NCI-H1092 treated with DMSO at 0.1 percent for 48 hours (cell line): ENCODE measurements at places on chromosomes 5 and 9.

DNA sequence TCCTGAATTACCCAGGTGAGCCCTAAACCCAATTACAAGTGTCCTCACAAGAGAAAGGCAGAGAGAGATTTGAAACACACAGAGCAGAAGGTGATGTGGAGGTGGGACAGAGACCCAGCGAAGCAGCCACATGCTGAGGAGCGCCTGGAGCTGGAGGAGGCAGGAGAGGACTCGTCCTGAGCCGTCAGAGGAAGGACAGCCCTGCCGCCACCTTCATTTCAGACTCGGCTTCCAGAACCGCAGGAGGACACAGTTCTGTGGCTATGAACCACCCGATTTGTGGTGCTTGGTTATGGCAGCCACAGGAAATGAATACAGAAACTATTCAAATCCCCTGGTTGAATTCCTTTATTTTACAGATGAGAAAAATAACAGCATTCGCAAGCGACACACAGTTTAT lies 16.4 kb upstream of the FBP1 start:
- DNase-seq = no peak

DNA sequence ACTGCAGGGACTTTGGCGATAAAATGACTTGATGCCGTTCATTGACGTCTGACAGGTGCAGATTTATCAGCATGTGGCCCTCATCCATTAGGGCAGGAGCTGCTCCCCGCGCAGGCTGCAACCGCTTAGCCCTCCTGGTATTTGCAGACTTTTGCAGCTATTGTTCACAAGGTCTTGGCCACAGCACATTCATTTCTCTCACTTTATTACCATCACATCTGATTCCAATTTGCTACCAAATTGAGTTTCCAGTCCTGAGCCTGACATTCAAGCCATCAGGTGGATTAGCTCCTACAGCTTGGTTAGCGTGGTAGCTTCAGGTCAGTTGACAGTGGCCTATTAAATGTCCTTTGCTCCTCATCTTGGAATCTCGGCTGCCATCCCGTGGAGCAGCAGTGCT lies 299.2 kb downstream of the CD180 start:
- DNase-seq = no peak

DNA sequence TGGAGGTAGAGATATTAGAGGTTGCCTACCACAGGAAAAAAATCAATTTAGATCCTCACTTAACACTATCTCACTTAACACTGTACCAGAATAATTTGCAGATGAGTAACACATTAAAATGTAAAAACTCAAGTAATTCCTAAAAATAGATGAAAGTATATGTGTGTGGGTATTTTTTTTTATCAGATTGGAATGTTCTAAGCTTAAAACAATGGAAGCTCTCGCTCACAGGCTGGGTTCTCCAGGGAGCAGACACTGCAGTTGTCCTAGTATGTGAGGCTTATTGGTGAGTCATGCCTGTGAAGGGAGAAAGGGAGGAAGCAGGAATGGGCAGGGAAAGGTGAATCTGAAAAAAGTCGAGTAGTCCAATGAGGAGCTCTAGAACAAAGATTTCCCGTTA lies 181.3 kb upstream of the ZNF608 start:
- no peak for DNase-seq

DNA sequence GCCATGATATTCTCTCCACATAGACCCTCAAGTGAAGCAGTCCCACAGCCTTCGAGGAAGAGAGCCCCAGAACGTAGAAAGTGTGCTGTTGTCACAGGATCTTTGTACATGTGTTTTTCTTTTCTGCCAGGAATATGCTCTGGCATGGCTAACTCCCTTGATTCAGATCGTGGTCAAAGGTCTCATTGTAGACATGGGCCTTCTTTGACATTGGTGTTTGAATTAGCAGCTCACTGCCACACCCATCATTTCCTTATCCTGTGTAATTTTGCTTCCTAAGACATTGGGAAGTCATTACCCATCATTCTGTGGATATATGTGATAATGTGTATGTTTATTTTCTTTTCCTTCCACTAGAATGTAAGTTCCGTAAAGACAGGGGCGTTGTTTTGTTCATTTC lies 25.5 kb downstream of the MTRR start:
- no peak for DNase-seq

DNA sequence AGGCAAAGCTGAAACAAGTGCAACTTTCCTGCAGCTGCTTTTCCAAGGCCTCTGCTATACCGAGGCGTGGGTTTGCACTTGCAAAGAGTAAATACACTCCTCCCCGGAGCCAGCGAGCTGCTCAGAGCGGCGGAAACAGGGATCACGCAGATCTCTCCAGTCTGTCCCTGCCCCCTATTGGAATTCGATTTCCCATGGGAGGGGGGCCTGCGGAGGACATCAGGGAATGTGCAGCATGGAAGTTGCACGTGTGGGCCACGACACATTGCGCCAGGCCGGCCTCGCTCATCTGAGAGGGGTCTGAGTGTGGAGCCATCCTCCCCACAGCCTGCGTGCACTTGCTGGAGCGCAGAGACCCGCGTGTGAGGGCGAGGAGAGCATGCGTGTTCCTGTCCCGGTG lies 104.3 kb upstream of the PHYKPL start:
- peak; percentile 19 for DNase-seq

DNA sequence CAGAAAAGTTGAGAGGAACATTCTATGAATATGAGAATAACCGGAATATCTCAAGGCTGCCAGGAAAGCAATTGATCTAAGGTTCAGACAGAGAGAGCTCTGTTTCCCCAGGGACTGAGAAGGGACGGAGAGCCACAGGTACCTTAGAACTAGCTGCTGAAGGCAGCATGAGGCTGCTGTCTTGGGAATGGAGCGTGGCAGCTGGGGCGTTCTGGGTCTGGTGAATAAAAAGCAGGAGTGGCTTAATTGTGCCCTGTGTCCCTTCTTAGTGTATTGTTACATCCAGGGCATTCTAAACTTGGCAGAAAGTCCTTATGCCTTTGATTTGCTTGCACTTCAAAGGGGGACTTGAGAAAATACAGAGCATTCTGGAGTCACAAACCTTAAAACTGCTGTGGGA lies 434.5 kb downstream of the KDM4C start:
- no peak for DNase-seq

DNA sequence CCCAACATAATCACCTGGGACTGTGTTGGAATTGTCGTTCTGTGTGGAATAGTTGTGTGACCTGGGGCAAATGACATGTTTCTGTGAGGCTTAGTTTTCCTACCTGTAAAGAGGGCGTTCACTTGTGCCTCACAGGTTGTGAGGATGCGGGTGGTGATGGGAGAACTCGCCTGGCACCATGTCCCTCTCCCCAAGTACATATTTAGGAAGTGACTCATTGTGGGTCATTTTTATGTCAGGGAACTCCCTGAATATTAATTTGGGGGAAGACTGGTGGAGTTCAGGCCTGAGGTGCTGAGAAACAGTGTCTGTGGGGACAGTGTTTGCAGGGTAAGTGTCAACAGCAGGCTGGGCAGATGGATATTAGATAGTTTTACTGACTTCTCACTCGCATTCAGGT lies 144.7 kb downstream of the KDM4C start:
- DNase-seq = no peak

DNA sequence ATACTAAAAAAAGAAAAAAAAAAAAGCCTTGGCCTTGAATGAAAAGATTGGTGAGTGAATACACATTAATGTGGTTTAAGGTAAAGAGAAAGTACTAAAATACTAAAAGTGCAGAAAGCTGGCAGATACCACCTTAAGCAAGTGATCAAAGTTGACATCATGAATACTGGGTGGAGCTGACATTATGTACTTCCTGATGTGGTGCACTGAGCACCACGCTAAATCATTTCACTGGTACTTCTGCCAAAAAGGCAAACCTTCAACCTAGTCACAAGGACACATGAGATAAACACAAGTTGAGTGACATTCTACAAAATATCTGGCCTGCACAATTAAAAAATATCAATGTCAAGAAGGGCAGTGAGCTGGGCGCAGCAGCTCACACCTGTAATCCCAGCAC lies 33.8 kb upstream of the PANK3 start:
- DNase-seq = no peak

- no peak for DNase-seq
These were observed 15.5 kb upstream of the PAIP1 start for GRCh38 chr5:43572357-43572756.

DNA sequence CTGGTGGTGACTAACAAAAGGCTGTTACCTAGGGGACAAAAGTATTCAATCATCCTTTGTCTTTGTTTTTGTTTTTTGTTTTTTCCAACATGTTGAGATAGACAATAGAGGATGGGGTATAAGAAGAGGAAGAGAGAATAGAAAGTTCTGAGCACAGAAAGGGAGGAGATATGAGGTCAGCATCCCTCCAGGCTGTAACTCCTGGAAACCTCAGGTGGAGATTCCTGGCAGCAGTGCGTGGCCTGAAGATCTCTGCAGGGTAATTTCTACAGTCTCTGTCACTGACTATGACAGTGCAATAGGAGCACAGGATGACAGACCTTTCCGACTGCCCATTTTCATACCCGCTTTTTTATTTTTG lies 112.1 kb downstream of the ADRB2 start:
- no peak for DNase-seq

- DNase-seq = no peak
These were observed 2.6 kb downstream of the C9orf40 start for GRCh38 chr9:74949859-74950855.

GRCh38 chr5:122333564-122333963 lies 21.5 kb downstream of the SNCAIP start:
- DNase-seq = no peak

GRCh38 chr5:93874080-93874479 lies 132.7 kb upstream of the POU5F2 start:
- DNase-seq = no peak

DNA sequence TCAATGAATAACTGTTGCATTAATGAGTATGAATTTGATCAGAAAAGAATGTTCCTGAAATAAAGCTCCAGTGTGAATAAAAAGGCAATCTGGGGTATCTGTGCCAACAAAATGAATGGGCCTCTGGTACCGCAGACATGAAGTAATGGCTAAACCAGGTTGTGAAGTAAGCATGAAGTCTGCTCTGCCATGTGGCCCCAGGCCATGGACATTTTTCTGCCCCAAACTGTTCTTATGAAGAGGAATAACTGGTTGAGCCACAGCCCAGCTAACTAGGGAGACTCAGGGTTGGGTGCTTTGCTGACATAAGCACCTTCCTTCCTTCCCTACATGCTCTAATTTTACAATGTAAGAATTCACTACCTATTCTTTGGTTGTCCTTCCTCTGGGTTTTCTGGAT lies 147.4 kb upstream of the LRRTM2 start:
- no peak for DNase-seq

GRCh38 chr9:104815851-104816565 lies 52.1 kb downstream of the NIPSNAP3B start:
- no peak for DNase-seq

DNA sequence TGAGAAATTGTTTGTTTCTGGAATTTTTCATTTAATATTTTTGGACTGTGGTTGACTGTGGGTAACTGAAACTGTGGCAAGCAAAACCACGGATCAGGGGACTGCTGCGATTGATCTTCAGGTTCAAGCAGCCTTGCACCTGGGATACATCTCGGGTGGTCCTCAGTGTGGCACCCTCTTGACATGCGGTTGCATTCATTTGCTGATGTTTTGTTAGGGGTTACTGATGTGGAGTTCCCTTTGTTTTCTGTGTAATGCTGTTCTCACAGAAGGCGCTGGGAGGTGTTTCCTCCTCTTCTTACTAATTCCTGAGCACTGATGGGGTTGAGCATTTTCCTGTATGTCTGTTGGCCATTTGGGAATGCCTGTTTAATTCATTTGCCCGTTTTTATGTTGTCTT lies 60.4 kb downstream of the EHMT1 start:
- no peak for DNase-seq

GRCh38 chr9:37220971-37221370 lies 100.6 kb downstream of the ZCCHC7 start:
- no peak for DNase-seq

- DNase-seq = no peak
These were observed 96.4 kb upstream of the EDIL3 start for GRCh38 chr5:84480873-84481637.

DNA sequence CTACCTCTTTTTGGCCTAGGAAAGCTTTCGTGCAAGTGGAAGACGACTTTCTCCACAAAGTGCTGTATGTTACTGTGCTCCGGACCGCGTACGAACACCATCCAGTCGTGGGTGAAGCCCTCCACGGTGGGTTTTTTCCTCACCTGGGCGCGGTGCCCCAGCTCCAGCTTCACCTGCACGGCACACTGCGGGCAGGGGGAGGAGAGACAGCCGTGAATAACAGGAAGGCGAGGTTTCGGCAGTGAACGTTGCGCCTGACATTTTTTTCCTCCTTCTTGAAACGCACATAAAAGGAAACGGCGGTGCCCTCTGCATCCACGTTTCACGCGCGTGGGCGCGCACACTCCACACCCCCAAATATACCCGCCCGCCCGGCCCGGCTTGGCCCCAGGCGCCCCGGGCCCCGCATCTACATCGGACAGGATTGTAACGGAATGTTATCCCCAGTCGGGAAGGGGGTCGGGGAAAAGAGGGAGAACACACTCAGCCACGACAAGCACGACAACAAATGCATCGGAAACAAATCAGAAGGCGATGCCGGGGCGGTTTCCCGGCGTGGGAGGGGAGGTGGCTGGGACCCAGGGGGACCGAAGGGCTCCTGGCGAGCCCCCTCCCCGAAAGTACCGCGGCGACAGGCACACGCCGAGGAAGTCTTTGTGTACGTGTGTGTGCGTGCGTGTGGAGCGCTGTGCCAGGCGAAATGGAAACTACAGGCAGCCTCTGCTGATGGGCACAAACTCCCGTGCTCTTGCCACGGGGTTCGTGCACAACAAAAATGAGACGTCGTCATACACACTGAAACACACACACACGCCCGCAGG lies 1.4 kb downstream of the MLLT3 start:
- DNase-seq = peak; percentile 57

- no peak for DNase-seq
These were observed 43.5 kb downstream of the SH3PXD2B start for GRCh38 chr5:172410662-172411483.

GRCh38 chr9:16608906-16609305 lies 261.6 kb downstream of the BNC2 start:
- no peak for DNase-seq

DNA sequence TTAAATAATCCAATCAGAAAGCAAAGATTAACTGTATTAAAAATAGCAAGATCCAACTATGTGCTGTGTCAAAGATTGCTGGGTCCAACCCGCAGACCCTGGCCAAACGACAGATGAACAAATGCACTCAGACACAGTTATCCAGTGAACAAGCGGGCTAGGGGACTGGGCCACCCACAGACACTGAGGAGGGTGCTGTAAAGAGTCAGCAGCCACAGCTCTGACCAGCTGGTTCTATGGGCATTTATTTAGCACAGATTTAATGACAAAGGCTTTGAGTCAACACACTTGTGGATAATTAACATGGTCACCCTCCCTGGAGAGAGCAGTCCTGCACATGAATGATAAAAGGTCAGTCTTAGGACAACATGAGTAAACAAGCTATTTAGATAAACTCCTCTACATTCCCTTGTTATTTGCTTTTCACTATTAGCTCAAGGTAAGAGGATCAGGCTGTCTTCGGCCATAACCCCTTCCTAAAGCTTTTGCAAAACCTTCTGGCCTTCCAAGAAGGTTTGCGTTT lies 424.9 kb downstream of the HINT1 start:
- DNase-seq = no peak

DNA sequence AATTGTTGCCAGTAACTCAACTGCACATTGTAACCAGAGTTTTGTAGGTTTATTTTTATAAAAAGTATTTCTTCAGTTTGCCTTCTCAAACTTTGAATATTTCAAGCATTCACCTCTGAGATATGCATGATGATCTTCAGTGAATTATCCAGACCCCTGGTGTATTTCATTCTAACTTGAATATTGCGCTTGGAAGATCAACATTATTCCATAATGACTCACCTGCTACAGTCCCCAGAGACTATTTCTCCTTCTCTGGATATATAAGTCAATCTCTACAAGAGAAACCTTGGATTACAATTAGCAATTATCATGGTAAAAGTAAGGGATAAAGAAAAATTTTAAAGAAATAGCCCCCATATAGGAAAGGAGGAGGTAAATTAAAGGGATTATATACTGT lies 1041.0 kb downstream of the TLE1 start:
- no peak for DNase-seq
